ENCODE measurements at places on chromosomes 12 and 14.

- DNase-seq: no peak
- H3K27ac ChIP-seq: no peak overlapping the region
- no peaks in the 10 kb centered on the region for H3K4me1 ChIP-seq
- no peak overlapping the region for H3K4me3 ChIP-seq
Observed at GRCh38 chr12:88627501-88627900, 47.2 kb upstream of the KITLG start.

GRCh38 chr12:111597831-111598636 lies 1.1 kb downstream of the ATXN2 start:
- peaks cover 8% of the 10 kb centered on the region for H3K36me3 ChIP-seq
- peaks cover 29% of the 10 kb centered on the region for H3K4me1 ChIP-seq
- peak overlapping the region; percentile 82 for H3K27ac ChIP-seq
- H3K27me3 ChIP-seq: no peaks in the 10 kb centered on the region
- peak; percentile 42 for DNase-seq
- peak overlapping the region; percentile 95 for H3K4me3 ChIP-seq

- no peaks in the 10 kb centered on the region for H3K27me3 ChIP-seq
- no peak overlapping the region for H3K4me3 ChIP-seq
- peaks cover 25% of the 10 kb centered on the region for H3K36me3 ChIP-seq
- peak; percentile 21 for DNase-seq
Observed at GRCh38 chr14:69079747-69080146, 73.2 kb downstream of the DCAF5 start.

DNA sequence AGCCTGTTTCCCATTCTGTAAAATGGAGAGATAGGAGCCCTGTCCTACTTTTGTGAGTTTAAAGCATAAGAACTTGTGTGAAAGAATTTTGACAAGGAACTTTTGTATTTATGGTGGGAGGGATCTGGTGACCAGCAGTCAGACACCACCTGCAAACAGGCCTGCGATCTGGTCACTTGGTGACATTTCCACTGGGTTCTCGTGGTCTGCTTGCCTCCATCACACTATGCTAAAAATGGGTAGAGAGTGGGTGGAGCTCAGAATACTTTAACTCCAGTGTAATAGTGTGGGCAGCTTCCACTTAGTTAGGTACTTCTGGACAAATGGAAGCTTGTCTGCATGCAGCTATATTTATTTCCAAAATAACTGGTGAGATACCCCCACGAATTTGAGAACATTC lies 26.5 kb upstream of the PLXNC1 start:
- peaks cover 44% of the 10 kb centered on the region for H3K4me1 ChIP-seq
- no peak overlapping the region for H3K27ac ChIP-seq
- H3K4me3 ChIP-seq: no peak overlapping the region
- H3K27me3 ChIP-seq: no peaks in the 10 kb centered on the region
- H3K36me3 ChIP-seq: peaks cover 2% of the 10 kb centered on the region

DNA sequence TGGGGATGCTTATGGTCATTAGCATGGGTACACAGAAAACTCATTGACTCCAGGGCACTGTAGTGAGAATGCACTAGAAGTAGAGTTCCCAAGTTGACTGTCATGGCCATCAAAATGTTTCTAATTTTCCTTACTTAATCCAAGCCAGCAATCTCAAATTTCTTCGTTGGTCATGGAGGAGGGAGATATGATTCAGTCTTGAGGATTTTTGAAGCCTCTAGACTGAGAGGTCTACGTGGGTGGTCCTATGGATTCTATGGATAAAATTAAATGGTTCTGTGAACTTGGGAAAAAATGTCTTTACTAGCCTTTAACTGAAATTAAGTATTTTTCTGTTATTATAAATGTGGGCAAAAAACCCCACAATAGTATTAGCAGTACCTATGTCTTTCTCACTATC lies 508.5 kb downstream of the FUT8 start:
- DNase-seq: no peak
- H3K4me3 ChIP-seq: no peak overlapping the region
- H3K27ac ChIP-seq: no peak overlapping the region
- peaks cover 13% of the 10 kb centered on the region for H3K4me1 ChIP-seq

All from activated CD8-positive, alpha-beta T cell treated with anti-CD3 and anti-CD28 coated beads for 36 hours (primary cell).